Testis (tissue), 5 donors: ENCODE measurements at places on chromosomes 1 and 21. TPM values are rescaled to one million over a fixed set of nuclear protein-coding genes. Genes with fewer than 3 reads are reported as not detected.

The CFAP141 gene
- total RNA-seq = 8.4 TPM

The ORC1 gene
- total RNA-seq = 6.9 TPM

GRCh38 chr1:244068567-244068966, 17.5 kb downstream of the ZBTB18 start:
- H3K27me3 ChIP-seq = no peaks in the 10 kb centered on the region
- H3K36me3 ChIP-seq = no peaks in the 10 kb centered on the region
- H3K4me1 ChIP-seq = no peaks in the 10 kb centered on the region
- H3K4me3 ChIP-seq = no peak overlapping the region
- no peak overlapping the region for H3K27ac ChIP-seq
- no peak for DNase-seq

The IL20 gene
- 0.43 TPM for total RNA-seq

The PRKAA2 gene
- 4.9 TPM for total RNA-seq

- no peak overlapping the region for H3K27ac ChIP-seq
- H3K4me3 ChIP-seq = no peak overlapping the region
- peaks cover under 1% of the 10 kb centered on the region for H3K4me1 ChIP-seq
- H3K27me3 ChIP-seq = no peaks in the 10 kb centered on the region
These were observed 112.3 kb upstream of the TRABD2B start for GRCh38 chr1:48109390-48110013.

GRCh38 chr1:181119093-181119989, 30.8 kb downstream of the IER5 start:
- no peak overlapping the region for H3K4me3 ChIP-seq
- H3K27me3 ChIP-seq = no peaks in the 10 kb centered on the region
- no peak for DNase-seq
- H3K27ac ChIP-seq = no peak overlapping the region

DNA sequence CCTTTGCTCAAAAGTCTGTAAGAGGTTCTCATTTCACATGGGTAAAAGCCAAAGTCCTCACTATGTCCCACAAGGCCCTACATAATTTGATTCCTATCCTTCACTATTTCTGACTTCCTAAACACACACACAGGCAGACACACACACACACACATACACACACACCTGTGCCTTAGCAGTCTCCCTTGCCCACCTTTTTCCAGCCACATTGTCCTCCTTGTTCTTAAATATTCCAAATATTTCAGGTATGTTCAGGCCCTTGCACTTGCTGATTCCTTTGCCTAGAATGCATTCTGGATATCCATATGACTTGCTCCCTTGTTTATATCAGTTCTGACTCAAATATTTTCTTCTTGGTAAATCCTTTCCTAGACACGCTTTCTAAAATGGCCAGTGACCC, 54.6 kb downstream of the NTNG1 start:
- H3K27me3 ChIP-seq = no peaks in the 10 kb centered on the region
- H3K4me3 ChIP-seq = no peak overlapping the region
- H3K36me3 ChIP-seq = no peaks in the 10 kb centered on the region
- no peaks in the 10 kb centered on the region for H3K4me1 ChIP-seq
- DNase-seq = no peak
- H3K27ac ChIP-seq = no peak overlapping the region

DNA sequence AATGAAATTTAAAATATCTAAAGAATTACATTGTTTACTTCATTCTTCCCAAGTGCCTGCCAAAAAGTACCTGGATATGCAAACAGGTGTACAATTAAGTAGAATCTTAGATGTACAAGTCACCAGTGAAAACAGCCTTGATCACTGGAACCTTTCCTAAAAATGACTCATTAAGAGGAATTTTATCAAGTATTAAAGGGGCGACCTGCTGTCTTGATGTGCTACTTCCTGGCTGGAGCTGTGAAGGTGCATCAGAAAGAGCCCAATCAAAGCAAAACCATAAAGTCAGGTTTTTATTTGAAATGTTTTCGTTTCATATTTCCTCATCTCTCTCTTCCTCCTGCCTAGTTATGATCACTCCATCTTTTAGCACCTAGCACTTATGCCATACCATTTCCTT, 33.4 kb downstream of the IFI44 start:
- no peaks in the 10 kb centered on the region for H3K4me1 ChIP-seq
- no peaks in the 10 kb centered on the region for H3K36me3 ChIP-seq
- no peak overlapping the region for H3K27ac ChIP-seq

DNA sequence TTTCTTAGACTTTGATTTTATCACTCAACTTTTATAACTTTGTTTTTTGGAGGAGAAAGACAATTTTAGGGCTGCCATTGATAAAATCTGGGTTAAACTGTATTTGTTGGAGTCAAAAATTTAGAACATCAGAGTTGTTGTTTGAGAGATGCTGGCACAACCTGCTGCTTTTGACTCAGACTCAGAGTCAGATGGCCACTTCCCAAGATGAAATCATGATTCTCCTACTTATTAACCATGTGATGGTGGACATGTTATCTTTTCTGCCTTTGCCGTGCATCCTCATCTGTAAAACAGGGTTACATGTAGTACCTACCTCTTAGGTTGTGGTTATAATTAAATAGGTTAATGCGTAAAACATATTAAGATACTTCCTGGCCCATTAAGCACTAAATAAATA, 71.2 kb downstream of the PLA2G4A start:
- no peaks in the 10 kb centered on the region for H3K27me3 ChIP-seq
- no peaks in the 10 kb centered on the region for H3K36me3 ChIP-seq
- no peak overlapping the region for H3K4me3 ChIP-seq
- DNase-seq = no peak
- H3K27ac ChIP-seq = no peak overlapping the region
